ENCODE measurements at places on chromosomes 12 and 14.
A peak's percentile ranks its signal among the peaks of the same experiment; 100 is the strongest.

DNA sequence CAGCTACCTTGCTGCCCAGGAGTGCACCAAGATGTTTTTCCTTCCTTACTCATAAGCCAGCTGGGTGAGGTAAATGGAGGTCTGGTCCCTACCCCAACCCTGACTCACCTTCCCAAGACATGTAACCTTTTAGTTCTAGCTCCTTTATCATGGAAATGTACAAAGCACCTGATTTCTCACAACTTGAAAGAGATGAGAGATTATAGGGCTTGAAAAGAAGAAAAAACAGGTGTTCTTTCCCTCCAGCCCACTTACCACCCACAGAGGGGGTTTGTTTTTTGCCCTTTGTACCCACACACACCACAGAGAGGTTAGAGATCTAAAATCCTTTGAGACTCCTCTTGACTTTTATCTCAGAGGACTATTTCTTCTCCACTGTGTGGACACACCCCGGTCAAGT lies 21.1 kb downstream of the PLXNC1 start:
- DNase-seq: no peak

DNA sequence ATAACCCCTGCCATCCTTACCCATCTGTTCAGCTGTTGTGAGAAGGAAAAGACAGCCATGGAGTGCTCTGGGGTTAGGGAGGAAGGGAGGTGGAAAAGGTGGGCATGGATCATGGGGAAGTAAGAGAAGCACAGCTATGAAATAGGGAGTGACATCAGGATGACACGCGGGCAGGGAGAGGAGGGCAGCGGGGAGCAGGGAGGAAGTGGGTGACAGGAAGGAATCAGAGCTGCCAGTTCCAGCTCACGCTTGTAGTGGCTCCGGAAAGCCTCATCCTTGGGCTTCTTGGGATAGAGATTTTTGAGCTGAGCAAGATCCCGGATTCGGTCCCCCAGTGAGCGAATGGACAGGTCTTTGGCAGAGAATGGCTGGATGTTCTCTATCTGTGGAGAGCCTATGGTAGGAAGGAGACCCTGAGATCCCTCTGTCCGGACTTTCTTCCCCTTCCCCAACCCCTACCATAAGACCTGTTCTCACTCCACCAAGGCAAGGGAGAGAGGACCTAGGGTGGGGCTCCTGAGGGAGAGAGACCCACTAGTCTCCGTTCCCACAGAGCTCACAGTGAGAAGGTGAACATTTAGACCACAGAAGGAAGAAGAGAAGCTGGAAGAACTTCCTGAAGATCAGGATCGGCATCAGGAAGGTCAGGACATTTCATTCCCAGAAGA lies 10.3 kb downstream of the NAB2 start:
- DNase-seq: no peak

DNA sequence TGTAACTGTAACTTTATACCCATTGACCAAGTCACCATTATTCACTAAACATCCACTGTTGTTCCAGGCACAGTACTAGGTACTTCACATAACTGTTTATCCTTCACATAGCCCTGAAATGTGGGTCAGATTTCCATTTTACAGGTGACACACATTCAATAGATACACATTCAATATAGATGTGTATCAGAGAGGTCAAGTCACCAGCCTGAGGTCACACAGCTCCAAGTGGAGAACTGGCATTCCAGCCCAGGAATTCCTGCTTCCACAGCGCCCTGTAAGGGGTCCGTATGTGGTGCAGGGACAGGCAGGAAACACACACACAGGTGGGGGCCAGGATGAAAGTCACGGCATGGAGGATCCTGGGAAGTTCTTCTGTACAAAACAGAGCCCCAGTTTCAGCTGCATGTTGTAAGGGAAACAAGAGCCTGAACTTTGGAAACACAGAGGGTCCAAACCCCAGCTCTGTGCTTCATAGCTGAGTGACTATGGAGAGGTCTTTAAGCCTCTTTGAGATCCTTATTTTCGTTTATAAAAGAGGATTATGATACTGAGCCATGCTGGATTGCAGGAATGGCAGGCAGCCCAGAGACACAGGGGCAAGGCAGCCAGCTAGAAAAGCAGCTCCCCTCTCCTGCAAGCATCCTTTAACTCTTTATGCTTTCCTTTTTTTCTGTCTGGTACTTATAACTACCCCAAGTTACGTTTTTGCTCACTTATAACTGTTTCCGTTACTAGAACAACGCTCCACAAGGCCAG lies 50.3 kb upstream of the DICER1 start:
- DNase-seq: no peak

GRCh38 chr14:102000902-102001301 lies 36.5 kb downstream of the DYNC1H1 start:
- no peak for DNase-seq

GRCh38 chr12:45093051-45093450 lies 42.2 kb upstream of the DBX2 start:
- no peak for DNase-seq

DNA sequence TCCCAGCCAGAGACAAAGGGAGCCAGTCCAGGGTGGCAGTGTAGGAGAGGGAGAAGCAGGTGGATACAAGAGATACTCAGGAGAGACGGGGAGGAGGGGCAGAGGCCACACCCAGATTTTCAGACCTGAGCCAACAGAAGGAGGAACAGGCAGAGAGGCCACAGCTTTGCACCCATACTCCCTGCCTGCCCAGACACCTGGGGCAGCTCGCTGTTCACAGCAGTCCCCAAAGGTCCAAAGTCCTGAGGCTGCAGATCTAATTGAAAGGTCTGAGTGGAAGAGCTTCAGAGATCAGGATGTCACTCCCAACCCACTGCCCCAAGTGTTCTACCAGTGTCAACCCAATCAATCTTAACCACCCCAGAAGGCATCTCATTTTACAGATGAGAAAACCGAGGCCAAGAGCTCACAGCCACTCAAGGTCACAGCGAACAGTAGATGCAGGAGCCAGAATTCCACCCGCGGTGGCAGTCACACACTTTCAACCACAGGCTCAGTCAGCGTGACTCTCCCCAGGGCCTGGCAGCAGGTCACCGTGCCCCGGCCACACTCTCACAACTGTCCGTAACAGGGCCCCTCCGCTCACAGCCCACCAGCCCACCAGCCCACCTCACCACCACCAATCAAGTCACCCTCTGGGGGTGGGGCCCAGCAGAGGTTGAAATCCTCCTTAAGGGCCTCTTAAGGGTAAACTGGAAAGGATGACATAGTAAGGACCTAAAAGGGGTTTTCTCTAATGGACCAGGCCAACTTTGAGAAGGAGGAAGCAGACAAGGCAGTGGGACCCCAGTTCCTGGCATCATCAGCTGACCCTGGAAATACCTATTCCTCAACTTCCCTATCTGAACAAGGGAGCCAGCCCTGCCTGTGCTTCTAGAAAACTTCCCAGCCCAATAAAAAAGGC lies 33.3 kb downstream of the ACTN1 start:
- DNase-seq: no peak

DNA sequence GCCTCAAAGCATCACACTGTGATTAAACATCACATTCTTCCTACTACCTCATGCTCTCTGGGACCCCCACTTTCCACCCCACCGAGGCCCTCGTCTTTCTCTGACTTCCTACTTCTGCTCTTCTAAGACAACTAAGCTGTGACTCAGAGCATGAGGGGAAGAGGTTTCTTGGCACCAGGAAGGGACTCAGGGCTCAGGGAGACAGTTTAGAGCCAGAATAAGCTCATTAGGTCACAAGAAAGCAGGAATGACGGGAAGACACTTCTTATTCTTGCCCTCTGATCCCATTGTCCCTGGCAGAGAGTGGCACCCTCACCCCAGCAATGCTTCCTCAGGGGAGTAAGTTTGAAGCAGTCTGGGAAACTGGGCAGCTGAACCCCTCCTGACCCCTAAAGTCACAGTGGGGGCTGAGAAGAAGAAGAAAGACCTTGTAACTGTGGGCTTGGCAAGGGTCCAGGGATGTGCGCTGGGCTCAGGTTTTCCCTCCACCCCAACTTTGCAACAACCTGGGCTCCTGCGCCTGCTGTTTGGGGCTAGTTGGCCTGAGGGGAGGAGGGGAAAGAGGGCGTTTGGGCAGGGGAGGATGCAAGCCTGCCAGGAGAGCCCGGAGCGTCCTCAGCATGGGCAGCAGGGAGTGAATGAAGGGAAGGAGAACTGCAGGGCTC lies 64.6 kb upstream of the ACTN1 start:
- peak; percentile 11 for DNase-seq

DNA sequence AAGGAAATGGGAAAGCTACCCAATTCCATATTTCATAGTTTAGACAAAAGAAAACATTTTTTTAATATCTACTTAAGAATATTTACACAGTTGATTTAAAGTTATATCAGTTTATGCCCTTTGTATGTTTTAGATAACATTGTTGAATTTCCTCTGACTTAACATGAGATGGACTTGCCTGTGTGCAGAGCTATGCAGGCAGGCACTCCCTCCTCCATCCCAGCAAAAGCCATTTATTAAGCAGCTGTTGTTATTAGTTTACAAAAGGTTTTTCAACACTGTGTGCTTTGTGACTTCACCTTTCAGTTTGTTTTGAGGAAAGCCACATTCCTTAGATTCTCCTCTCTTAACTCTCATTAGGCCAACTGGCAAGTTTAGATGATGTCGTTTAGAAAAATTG lies 337.5 kb upstream of the PDE3A start:
- no peak for DNase-seq

DNA sequence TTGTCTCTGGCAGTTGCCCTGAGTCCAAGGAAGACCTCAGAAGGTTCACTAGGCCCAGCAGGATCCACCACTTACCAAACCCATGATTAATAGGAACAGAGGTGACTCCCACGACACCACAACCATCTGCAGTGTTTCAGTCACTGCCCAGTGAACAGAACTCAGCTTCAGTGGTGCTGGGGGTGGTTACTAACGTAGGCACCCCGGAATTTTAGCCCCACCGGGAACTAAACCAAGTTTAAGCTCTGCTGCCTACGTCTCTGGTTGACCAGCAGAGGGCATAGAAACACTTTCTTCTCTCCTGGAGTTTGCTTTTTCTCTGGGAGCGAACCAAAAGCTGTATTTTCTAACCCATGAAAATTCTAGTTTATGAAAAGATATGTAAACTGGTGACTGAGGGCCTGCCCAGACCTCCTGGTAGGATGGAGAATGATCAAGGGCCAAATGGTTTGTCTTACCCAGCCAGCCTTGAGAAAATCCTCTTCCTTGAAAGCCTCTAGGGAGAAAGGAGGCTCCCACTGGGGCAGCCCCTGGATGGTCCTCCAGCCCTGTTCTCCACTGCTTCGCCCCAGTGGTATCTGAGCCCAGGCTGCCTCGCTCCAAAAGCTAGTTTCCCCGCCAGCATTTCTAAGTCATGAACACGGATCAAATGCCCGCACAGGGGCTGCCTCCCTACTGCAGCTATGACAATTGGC lies 379.8 kb downstream of the DPF3 start:
- DNase-seq: no peak

GRCh38 chr14:105294142-105294597 lies 6.6 kb downstream of the BRF1 start:
- peak; percentile 83 for DNase-seq

DNA sequence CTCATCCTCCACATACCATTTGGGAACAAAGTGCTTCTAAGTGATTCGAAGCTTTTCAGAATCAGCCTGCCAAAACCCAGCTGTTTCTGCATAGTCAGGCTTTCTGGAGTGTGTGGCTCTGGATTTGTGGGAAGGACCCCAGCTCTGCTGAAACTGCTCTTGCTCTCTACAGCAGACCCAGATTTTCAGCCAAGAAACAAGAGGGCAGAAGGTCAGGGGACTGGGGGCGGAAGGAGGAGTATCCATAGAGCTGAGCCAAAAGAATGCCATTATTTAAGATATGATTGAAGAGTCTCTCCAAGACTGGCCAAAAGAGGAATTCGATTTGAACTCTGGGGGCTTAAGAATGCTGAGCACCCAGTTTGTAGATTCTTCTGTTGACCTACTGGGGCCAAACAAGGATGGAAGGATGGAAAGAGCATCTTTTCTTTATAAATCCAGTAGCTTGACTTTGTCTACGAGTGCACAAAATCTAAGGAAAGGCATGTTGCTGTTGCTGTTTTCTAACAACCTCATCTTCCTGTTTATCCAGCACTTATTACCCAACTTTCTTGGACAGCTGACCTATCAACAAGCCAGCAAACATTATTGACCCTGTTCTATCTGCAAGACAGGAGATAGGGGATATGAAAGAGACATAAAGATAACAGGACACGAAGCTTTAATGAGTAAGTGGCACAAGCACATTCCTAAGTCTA lies 29.2 kb downstream of the FBLN5 start:
- DNase-seq: no peak

- no peak for DNase-seq
These were observed 8.9 kb upstream of the FAIM2 start for GRCh38 chr12:49912345-49913255.

DNA sequence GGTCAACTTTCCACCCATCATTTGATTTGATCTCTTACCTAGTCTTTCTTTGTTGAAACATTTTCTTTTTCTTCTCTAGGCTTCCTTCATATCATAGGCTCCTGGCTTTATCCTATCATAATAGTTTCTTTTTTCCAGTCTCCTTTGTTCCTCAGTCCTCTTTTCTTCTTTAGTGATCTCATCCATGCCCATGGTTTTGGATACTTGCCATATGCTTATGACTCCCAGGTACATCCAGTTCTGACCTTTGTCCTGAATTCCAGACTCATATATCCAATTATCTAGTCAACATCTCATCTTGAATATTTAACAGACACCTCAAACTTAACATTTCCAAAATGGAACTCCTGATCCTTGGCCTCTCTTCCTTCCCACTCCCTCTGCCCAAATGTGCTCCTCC lies 36.1 kb upstream of the KRAS start:
- DNase-seq: no peak

DNA sequence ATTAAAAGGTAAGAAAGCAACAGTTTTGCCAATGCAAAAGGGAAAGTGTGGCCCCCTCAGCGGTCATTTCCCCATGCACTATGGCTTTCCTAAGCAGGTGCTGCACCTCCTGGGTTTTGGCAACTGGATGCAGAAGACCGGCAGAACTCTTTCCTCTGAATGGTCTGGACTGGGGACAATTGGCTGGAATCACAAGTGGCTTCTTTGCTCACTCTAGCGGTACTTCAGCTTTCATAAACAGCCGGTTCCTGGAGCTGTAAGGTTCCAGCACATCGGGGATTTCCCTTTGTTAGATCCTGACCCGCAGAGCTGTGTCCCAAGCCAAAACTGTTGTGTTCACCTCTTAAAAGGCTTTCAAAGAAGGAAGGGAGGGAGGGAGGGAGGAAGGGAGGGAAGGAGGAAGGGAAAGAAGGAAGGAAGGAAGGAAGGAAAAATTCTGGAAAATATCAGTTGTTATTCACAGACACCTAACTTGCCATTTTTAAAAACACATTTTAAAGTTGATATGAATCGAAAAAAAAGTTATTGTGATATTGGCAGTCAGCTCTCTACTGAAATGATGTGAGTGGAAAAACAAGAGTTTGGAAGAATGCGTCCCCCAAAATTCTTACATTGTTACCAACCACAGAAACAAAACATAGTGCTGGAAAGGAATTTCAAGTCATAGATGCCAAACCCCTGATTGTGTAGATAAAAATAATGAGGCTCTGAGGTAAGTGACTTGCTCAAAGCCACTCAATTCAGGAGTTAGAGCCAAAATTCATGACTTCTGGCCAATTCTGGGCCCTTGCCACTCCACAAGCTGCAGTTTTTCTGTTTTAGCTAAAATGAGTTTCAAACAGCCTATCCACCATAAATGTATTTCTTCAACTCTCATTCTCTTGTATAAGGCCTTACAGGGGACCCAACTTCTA lies 220.6 kb upstream of the HMGA2 start:
- DNase-seq: no peak

- DNase-seq: no peak
These were observed 7.8 kb upstream of the ERP27 start for GRCh38 chr12:14946162-14946561.

GRCh38 chr12:95859344-95859816 lies 628 bp downstream of the SNRPF start:
- DNase-seq: no peak

- no peak for DNase-seq
These were observed 21.4 kb downstream of the ADGRD1 start for GRCh38 chr12:130975116-130975515.

Measured in CD4-positive, alpha-beta T cell treated with Interferon gamma for 1 hour (primary cell).